Fibroblast of skin of right quadriceps (primary cell): ENCODE measurements at places on chromosomes 13 and 19.

DNA sequence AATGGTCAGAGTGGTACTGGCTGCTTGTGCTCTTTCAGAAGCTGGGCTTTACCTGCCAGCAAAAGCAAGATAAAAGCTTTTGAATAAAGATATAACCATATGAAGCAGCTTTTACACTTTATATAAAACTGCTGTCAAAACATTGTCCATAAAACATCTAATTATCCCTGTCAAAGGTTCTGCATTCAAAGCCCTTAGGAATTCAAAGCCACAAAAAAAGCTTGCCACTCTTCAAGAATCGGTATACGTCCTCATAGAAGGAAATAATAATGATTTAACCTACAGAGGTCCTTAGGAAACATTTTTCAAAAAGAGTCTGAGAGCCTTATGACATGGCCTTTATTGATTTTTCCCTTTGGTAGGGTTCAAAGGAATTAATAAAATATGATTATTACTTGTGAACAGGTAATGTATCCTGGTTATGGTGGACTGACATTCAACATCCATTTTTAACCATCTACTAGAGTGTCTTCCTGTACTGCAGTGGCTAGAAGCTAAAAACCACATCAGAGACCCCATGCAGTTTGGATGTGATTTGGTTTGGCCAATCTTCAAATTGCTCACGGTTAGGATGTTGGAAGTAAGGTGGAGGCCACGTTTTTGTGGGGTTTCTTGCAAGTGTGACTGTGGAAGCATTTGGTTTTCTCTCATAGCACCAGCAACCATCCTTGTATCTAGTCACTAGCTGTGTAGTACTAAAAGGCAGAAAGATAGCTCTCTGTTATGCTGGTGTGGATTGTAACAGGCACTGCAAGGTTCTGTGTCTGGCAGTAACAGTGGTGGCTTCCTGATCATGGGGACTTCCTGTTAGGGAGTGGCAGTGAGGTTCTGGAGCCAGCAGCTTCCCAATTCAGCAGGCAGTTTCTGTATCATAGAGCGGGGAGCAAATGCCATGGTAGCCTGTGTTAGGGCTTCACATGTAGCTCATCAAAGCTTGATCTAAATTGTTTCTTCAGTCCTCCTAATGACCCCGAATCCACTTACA lies 441.5 kb downstream of the DIAPH3 start:
- DNase-seq = no peak

- no peak for DNase-seq
Observed at GRCh38 chr19:495402-496111, 729 bp upstream of the MADCAM1 start.

DNA sequence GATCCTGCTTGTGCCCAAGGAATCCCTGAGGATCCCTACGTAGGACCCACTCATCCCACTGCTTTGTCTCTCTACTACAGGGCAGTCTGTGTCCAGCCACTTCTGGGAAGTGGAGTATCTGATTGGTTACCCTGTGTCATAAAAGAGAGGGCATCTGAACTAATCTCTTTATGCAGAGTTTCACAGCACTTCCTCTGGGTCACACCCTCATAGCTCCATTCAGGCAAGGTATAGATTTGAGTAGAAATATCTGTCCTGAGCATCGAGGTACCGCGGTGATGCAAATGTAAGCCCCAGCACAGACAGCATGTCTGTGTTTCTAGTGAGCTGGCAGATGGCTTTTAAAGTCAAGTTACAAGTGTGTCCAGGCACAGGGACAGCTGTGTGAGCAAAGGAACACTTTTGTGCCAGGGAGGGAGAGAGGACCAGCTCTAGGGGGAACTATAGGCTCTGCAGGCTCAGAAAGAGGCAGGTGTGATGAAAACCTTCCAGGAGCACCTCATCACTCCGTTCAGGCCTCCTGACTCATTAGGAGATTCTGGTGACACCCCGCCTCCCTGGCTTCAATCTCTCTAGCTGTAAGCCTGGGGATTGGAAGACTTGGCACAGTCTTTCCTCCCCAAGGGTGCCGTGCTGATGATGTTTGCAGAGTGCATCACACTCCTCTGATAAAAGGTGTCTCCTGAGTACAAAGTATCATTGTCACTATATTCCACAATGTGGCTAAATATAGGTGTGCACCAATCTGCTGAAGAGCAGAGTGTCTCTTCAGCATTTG lies 84.3 kb upstream of the UBL3 start:
- DNase-seq = no peak

- no peak for DNase-seq
Observed at GRCh38 chr19:2716275-2716650, 4.9 kb downstream of the DIRAS1 start.

GRCh38 chr19:47074621-47075020 lies 26.2 kb upstream of the TMEM160 start:
- no peak for DNase-seq

- DNase-seq = no peak
Observed at GRCh38 chr13:99580500-99581268, 79.4 kb downstream of the TM9SF2 start.

DNA sequence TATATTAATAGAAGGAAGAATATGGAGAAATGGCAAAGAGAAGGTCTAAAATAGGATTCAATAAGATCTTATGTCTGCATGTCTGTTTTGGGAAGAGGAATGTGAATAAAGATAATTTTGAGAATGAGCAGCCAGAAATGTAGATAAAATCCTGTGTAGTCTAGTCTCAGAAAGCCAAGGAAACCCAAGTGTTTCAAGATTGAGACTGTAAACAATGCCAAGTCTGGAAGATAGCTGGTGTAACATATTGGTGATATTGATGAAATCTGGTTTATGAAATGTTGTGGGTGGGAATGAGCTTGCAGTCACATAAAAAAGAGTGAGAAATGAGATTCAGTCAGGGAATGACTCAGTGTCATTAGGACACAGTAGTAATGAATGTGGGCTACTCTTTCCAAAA lies 1180.3 kb upstream of the PCDH20 start:
- no peak for DNase-seq
